ENCODE measurements at places on chromosomes 5 and 9.
A peak's percentile ranks its signal among the peaks of the same experiment; 100 is the strongest.

GRCh38 chr5:65730910-65731309, 8.9 kb downstream of the NLN start:
- peak; percentile 18 for DNase-seq

- DNase-seq, result no peak
Observed at GRCh38 chr5:56247592-56247991, 14.5 kb upstream of the ANKRD55 start.

DNA sequence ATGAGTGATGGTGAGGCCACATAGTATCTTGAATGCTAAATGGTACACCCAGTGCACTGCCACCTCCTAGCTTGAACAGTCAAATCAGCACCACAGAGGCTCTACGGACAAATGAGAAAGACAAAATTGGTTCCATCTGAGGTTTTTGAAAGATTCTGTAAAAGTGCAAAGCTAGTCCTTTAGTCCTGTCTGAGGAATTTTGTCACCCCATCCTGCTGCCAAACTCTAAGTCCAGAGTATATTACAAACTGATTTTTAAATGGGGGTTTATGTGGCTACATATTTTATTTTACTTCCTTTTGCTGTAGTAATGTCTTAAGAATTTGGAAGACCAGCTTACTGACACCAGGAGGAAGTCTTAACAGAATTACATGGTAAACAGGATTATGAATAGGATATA, 7.7 kb downstream of the FREM1 start:
- no peak for DNase-seq

DNA sequence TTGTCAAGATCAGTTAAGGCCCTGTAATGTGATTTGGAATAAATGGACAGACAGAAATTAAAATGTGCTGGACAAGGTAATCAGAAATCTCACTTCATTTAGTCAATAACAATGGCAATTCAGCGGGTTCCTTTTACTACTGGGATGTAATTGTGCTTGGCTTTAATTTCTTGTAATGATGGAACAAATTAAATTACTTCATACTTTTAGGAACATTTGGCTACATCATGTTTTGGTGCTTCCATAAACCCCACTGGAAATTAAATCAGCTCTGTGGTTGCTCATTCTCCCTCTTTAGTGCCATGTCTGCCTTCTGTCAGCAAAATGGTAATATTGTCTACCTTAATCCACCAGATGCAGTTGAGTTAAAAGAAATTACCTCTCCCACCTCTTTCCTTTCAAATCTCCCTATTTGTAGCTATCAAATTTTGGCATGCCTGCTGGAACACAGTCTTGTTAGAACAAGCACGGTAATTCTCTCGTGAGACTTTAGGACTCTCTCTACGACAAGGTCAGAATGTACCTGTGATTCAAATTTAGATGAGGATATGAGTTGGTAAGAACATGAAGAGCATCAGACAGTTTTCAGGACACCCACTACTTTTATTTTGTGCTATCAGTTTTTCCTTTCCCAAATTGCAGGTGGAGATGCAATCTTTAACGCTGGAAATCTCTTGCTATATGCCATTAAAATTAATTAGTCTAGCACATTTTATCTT, 476.3 kb downstream of the RAB3C start:
- DNase-seq, result no peak

- DNase-seq, result no peak
Observed at GRCh38 chr9:121204121-121204520, 2.5 kb upstream of the RAB14 start.

Data from right cardiac atrium (tissue), 5 donors.